Small intestine (tissue), 16 donors: ENCODE measurements at places on chromosomes 2 and 18.

- no peak for DNase-seq
Measured at GRCh38 chr18:4453567-4453873, 1.6 kb downstream of the DLGAP1 start.

DNA sequence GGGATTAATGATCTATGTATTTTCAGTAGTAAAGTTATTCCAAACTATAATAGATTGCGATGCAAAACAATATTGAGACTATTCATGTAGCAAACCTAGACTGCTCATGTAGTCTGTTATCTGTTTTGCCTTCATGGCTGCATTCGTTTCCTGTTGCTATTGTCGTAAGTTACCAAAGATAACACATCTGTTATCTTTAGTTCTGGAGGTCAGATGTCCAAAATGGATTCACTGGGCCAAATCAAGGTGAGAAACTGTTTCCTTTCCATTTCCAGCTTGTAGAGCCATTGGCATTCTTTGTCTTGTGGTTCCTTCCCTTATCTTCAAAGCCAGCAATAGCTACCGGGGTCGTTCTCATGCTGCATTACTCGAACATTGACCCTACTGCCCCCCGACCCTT, 20.9 kb downstream of the ITGAV start:
- DNase-seq, result peak; percentile 5

- no peak for DNase-seq
Measured at GRCh38 chr2:138180692-138181386, 216.6 kb downstream of the HNMT start.

DNA sequence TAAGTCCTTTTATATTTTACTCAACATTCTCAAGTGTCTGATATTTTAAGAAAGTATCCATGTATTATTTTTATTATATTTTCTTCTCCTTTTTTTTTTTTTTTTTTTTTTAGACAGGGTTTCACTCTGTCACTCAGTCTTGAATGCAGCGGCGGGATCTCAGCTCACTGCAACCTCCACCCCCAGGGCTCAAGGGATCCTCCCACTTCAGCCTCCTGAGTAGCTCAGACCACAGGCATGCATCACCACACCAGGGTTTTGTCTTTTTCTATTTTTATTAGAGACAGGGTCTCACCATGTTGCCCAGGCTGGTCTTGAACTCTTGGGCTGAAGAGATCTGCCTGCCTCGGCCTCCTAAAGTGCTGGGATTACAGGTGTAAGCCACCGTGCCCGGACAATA, 212.1 kb downstream of the TCF4 start:
- no peak for DNase-seq

DNA sequence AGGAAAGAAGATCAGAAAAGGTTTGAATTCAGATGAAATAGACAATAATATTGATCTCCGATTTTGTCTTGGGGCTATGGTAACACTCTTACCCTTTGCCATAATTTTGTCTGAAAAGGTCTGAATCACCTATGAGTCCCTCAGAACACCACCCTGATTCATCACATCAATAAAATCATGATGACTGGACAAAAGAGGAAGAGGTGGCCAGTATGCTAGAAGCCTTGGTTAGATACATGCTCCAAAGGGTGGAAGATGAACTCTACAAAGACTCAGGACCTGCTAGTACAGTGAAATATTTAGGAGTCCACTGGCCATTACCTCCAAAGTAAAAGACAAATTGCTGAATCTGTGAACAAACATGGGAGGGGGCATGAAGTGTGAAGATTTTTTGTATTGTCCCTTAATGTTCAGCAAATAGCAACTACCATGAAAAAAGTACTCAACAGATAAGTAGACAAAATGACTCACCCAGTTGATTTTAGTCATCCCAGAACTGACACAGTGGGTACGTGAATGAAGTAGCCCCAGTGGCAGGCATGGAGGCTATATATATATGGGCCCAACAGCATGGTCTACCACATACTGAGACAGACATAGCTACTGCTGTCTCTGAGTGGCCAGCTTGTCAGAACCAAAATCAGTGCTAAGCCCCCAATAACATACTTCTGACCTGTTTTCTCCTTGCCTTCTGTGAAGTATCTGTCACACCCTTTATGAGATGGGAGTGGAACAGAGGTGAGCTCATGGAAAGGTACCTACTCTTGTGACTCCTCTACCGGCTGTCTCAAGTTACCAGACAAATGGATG, 36.5 kb upstream of the GLS start:
- no peak for DNase-seq

GRCh38 chr2:197597166-197597565, 78.2 kb downstream of the RFTN2 start:
- no peak for DNase-seq

- DNase-seq, result no peak
Measured at GRCh38 chr2:20523799-20524187, 76.9 kb downstream of the RHOB start.

GRCh38 chr18:22275706-22276333, 106.4 kb downstream of the GATA6 start:
- DNase-seq, result no peak

DNA sequence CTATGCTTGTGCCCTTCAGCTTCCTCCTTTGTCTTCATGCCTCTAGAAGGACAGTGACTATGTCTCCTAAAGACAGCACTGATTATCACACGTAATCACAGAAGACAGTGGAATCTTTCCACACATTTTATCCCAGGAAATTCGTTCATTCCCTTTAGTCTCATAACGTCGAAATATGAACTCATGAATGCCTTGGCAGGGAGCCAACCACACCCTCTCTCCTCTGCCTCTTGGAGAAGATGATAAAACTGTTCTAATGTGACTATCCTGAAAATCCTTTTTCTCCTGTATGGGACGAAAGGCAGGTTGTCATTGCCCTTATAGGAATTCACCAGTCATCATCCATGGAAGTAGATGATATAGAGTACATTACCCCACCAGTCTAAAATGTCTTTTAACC, 726.6 kb upstream of the FANCL start:
- DNase-seq, result peak; percentile 10

DNA sequence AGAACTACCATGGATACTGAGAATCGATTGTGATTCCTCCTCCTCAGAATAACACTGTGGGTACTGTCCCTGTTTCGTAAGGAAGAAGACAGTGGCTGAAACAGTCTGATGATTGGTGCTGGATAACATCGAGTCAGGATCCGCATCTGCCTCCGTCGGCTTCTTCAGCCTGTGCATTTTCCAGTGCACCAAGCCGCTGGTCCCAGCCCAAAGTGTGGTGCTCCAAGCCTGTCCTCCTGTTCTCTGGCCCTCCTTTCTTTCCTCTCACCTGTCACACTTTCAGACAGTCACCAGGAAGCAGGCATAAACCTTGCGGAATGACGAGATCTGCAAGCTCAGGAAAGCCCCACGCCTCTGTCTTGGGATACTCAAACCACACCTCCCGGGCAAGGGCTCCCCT, 30.6 kb downstream of the PTGR3 start:
- DNase-seq, result no peak

DNA sequence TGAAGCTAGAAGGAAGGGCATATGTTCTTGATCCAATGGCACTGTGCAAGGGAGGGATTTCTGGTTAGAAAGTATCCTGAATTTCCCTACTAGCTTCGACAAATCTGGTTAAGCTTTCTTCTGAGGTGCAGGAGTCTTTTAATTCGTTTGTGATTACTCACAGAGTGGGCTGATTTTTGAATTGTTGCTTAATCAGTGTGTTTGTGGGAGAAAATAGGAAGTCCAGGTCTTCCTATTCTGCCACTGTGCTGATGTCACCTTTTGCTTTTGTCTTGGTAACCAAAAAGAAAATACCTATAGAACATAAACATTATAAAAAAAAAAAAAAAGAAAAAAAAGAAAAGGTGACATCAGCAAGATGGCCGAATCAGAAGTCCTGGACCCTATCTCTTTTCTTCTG, 1008.6 kb downstream of the TSN start:
- DNase-seq, result no peak

DNA sequence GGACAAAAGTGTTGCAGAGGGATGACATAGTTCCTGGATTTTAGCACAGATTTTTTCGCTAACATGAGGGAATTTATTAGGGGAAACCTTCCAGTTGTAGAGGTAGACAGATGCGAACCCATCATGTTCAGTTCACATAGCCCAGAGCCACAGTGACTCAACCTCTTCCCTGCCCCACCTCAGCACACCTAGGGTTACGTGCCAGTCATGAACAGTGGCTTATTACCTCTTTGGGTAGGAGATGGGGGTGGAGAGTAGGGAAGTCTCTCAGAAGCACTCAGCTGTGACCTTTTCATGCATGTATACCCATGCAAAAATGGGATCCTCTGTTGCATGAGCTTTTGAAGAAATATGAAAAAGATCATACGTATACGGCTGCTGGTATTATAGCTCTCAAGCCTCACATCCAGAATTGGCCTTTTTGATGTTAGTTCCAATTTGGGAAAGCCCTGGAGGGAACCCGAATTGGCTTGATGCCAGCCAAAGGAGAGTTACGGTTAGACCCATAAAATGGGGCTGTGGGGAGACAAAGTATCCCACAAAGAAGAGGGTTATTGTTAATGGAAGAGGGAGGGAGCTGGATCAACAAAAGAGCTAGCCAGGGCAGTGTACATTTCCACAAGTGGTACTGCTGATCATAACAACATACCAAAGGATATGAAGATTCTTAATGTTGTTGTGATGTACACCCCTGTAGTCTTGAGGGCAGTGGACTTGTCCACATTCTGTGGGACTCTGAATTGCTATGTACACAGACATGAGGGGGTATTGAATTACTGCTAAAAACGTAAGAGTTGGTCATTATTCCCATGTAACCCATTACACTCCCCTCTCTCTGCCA, 4.9 kb downstream of the TANC1 start:
- no peak for DNase-seq

- no peak for DNase-seq
Measured at GRCh38 chr2:193476171-193476800, 1281.6 kb upstream of the TMEFF2 start.

- no peak for DNase-seq
Measured at GRCh38 chr18:63273222-63273927, 46.2 kb downstream of the BCL2 start.

GRCh38 chr2:211114826-211115455, 558.5 kb downstream of the CPS1 start:
- no peak for DNase-seq

- DNase-seq, result no peak
Measured at GRCh38 chr2:224440988-224441387, 39.1 kb upstream of the FAM124B start.

DNA sequence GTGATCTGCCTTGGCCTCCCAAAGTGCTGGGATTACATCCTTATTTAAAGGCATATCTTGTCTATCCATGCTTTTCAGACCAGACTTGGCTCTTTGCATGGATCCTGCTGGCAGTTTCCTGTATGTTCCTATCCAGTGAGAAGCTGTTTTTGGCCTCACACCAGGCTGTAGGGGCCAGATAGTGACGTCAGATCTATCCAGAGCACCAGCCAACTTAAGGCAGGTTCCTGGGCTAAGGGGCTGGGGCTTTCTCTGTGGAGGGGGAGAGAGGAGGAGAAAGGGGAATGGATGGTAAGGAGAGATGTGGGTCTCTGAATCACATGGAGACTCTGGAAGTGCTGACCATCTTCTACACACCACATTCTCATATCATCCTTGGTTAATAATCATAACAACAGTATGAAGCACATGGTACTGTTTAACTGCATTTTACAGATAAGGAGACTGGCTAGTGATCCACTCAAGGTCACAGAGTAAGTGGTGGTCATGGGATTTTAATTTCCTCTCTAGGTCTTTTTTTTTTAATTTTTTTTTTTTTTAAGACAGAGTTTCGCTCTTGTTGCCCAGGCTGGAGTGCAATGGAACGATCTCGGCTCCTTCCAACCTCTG, 2.0 kb upstream of the FAM117B start:
- DNase-seq, result no peak

GRCh38 chr2:45780541-45781463, 129.3 kb downstream of the PRKCE start:
- DNase-seq, result no peak
